ENCODE measurements at places on chromosomes 13 and 19.

DNA sequence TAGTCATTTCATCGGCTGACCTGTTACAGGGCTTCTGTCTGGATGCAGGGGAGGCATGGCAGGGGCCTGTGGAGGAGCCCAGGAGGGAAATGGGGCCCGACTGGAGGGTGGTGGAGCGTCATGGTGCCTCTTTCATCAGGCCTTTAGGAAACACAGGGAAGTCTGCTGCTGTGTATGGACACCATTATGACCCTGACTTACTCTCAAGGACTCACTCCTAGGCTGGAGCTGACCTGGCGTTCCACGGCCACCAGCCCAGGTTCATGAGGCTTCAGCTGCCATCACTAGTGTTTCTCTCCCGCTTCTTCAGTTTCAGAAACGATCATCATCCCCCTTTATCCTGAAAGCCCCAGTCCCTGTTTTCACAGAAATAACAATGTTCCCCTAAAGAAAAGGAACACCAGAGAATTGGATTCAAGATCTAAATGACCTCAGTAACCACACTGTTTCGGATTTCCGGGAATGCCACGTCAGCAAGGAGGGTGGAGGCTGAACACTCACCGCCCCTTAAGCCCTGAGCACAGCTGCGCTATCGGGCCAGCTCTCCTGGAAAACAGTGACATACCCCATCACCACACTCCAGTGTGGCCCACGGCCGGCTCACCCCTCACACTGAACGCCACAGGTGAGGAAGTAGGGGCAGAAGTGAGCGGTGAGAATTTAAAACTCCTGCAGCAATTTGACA is 67.6 kb downstream of the SOX1 start:
- DNase-seq, result no peak

DNA sequence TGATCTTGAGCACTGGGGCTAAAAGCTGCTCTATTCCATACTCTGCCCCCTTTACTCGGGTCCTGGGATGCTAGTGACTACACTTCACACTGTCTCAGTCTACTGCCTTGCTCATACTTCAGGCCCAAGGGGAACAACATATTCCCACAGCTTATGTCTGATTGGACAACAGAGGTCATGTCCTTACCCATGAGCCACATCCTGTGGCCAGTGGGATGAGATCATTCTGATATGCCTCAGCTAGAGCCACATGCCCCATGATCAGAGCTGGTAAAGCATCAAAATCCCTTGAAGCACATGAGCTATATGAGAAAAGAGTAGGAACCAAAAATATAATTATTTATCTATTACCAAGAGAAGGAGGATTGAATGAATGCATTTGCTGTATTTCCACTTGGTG is 290.1 kb upstream of the TSHZ3 start:
- no peak for DNase-seq

GRCh38 chr19:56107626-56108351 is 13.3 kb downstream of the ZNF787 start:
- DNase-seq, result no peak

DNA sequence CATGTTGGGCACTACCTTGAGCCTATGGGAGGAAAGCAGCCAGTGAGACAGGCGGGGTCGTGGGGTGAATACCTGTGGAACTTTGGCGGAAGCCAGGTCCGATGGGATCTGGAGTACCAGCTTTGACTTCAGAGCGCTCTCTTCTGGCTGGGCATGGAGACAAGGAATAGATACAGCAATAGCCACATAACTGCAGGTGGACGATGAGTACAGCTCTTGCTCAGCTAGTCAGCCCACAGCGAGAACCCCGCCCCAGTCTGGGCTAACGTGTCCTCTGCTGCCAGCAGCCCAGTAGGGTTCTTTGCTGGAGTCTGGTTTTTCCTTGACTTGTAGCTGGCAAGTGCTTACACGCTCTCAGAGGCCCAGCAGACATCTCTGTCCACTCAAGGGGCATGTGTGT is 83.4 kb downstream of the SIPA1L3 start:
- DNase-seq, result peak; percentile 13

DNA sequence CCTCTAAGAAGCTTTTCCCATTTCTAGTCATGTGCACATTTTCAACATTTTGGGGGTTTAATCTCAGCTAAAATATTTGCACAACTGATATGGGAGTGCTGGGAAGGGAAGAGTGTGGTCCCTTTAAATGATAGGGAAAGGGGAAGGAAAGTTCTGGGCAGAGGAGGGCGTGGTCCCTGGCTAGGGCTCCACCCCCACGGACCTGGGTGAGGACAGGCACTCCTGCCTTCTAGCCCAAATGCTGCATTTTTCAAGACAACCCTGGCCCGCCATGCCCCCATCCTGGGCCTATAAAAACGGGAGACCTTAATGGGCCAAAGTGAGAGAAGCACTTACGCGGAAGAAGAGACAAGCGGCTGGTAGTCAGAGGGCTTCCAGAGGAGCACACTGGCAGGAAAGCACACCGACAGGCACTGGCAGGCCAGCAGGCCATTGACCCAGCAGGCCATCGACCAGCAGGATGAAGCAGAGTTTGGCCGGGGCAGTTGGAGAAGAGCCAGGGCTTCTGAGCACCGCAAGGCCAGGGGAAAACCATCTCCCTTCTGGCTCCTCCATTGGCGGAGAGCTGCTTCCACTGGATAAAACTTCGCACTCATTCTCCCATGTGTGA is 266.7 kb downstream of the SPRY2 start:
- no peak for DNase-seq

DNA sequence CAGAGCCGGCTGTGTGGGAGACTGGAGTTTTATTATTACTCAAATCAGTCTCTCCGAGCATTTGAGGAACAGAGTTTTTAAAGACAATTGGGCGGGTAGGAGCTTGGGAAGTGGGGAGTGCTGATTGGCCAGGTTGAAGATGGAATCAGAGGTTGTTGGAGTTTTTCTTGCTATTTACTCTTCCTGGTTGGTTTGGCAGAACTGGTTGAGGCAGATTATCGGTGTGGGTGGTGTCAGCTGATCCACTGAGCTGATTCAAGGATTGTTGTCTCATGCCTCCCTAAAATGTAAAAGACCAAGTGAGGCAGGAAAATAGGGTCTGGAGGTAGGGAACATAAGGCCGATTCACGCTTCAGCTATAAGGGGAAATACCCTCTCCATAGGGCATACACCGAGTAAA is 1.3 kb upstream of the TDRD12 start:
- no peak for DNase-seq

DNA sequence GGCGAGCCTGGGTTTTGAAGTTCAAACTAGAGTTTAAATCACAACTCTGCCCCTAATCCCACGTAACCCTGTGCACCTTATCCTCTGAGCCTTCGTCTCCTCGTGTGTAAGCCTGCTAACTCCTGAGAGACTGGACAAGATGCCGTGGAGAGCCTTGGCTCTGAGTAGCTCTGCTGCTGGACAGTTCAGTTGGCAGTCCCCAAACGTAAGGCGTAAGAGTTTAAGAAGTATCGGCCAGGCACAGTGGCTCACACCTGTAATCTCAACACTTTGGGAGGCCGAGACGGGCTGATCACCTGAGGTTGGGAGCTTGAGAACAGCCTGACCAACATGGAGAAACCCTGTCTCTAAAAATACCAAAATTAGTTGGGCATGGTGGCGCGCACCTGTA is 4.7 kb upstream of the CD79A start:
- no peak for DNase-seq

DNA sequence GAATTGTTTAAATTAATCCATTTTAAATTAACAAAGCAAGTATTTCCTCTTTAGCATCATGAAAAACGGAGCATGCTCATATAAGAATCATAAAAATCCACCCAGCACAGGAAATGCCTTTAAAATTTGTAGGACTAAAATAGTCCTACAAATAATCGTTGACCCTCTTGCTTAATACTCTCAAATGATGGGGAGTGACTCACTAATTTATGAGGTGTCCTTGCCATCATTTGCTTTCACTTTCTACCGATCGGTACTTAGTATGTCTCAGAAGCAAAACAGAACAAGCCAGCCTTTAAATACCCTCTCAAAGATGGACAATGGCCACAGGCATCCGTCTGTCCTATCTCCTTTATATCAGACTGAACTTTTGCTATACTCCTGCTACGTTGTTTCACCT is 97.2 kb downstream of the SUCLA2 start:
- no peak for DNase-seq

DNA sequence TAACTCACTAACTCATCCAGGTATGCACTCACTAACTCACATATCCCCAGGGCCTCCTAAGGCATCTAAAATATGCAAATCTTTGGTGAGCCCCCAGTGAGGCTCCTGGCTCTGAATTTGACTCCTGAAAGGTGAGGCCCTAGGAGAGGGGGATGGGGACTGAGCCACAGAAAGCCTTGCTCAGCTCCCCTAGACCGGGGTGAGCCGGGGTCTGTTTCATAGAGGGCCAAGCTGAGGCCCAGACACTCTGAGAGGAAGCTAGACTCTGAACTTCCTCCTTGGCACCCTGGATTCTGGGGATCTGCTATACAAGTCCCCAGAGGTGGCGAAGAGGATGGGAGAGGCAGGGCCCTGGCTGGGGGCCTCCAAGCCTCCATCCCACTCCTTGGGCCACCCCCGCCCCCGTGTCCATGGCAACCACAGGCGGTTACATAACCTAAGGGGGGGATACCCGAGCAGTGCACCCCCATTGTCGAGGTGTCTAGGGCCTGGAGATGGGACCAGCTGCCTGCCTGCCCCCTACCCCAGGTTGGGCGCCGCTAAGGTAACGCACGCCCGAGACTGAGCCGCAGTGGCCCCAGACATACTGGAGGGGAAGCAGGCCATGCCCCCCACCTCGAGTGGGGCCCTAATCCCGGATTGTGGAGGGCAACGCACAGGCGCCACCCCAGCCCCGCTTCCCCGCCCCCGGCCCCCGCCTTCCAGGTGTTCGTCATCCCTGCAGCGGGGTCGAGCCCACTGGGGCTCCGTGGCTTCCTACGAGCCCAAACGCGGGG is 646 bp downstream of the ABHD8 start:
- no peak for DNase-seq

- peak; percentile 71 for DNase-seq
These were observed at the start of gene ZNF610 for GRCh38 chr19:52336117-52336790. ZNF610 (plus strand) TSS chr19:52336243; CDS start chr19:52349173, 12,930 bp downstream.

DNA sequence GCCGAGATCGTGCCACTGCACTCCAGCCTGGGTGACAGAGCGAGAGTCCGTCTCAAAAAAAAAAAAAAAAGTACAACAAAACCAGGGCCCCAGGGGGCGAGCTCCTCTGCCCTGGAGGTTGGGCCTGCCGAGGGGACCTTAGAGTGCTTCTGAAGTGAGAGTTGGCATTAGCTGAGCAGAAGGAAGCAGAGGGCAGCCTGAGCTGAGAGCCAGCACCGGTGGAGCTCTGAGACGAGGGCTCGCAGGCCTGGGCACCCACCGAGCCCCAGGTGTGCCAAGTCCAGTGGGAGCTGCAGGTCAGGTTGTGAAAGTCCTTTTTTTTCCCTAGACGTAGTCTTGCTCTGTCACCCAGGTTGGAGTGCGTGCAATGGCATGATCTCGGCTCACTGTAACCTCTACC is 46.0 kb downstream of the KDM4B start:
- DNase-seq, result no peak

GRCh38 chr13:79194727-79195126 is 211.3 kb downstream of the RBM26 start:
- no peak for DNase-seq

DNA sequence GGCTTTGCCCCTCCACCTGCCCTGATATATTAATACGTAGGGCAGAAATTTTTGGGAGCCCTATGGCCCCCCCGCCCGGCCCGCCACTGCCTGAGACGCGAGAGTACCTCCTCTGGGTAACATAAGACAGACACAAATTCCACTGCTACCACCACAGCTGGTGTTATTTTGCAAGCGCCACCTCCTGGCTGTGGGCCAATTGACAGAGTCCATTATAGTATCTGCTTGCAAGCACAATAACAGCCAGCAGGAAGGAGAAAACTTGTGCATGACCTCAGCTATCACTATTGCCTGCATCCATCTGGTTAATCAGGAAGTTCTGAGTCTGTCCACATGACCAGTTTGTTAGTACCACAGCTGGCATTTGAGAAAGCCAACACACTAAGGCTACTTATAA is 25.3 kb upstream of the OR10H2 start:
- DNase-seq, result no peak
